Omental fat pad (tissue), 4 donors: ENCODE measurements at places on chromosomes 5 and 9. TPM values are rescaled to one million over a fixed set of nuclear protein-coding genes. Genes with fewer than 3 reads are reported as not detected.

IFNA2 gene
- 0.75 TPM for total RNA-seq

GRCh38 chr5:90563108-90563507, 4.5 kb downstream of the ADGRV1 start:
- no peak for DNase-seq

DNA sequence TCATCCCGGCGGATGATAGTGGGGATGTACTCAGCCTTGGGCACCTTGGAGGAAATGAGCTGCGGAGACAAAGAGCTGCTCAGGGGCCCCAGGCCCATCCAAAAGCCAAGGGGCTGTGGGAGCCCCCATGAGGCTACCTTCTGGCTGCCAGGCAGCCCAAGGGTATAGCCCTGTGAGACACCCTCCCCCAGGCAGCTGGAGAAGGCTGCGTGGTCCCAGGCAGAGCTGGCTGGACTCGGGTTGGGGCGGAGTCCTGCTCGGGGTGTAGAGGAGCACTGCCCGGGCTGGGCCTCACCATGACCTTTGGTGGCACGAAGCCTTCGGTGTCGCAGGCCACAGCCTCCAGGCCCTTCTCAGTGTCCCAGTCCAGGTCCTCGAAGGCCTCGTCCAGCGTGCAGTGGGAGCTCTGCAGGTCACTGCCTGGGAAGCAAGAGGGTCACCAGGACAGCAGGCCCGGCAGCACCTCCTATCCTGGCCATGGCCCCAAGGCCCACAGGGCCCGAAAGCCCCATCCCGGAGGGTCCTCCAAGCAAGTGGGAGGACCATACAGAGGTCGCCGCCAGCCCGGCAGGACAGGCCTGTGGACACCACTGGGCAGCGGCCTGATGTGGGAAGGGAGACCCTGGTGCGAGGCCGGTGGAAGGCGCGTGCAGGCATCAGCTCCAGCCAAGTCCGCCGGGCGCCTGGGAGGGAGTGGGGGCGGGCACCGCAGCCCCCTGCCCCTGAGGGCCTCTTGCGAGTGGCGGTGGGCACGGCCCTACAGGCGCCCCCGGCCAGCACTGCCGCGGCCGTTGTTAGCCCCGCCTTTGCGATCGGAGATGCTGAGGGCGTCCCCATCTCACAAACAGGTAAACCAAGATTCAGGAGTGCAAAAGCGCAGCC, 6.1 kb downstream of the NSMF start:
- no peak for DNase-seq

DNA sequence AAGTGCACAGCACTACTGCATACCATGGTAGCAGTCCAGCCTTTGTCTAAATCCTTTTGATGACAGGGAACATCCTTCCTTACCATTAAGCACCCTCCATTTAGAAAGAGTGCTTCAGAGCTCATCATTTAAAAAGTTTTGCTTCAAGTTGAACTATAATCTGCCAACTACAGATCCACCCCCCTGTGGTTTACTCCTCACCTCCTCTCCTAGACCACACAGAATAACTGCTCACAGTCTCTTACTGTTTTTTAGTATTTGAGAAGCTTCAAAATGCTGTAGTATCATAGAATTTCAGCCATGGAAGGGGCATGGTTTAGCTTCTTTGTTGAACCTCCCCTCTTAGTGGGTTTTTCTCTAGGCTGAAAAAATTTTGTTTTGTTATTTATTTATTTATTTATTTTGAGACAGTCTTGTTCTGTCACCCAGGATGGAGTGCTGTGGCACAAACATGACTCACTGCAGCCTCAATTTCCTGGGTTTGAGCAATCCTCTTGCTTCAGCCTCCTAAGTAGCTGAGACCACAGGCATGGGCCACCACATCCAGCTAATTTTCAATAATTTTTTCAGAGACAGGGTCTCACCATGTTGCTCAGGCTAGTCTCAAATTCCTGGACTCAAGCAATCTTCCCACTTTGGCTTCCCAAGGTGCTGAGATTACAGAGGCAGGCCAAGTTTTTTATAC, 384.3 kb upstream of the RFX3 start:
- DNase-seq = no peak
